Stimulated activated CD4-positive, alpha-beta T cell treated with anti-CD3 and anti-CD28 coated beads, TNF-alpha, amount 100 ng/mL, for 4 hours (primary cell): ENCODE measurements at places on chromosomes 2 and 18.

GRCh38 chr18:31633392-31634330 lies 42.0 kb downstream of the TTR start:
- DNase-seq, result no peak

- no peak for DNase-seq
Measured at GRCh38 chr2:102773149-102773705, 11.4 kb downstream of the TMEM182 start.

DNA sequence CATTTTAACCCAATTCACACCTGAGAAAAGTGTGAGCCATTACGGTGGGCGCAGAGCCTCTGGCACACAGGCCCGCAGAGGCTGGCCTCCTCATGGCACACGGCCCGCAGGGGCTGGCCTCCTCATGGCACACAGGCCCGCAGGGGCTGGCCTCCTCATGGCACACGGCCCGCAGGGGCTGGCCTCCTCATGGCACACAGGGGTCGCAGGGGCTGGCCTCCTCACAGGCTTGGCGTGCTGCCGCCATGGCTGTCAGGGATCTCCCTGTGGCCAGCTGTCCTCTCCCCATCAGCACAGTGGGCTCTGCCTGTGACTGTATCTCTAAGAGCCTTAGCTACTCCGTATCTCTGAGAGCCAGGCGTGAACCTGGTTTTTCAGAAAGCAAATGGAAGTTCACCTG lies 24.6 kb downstream of the ANO7 start:
- DNase-seq, result no peak

DNA sequence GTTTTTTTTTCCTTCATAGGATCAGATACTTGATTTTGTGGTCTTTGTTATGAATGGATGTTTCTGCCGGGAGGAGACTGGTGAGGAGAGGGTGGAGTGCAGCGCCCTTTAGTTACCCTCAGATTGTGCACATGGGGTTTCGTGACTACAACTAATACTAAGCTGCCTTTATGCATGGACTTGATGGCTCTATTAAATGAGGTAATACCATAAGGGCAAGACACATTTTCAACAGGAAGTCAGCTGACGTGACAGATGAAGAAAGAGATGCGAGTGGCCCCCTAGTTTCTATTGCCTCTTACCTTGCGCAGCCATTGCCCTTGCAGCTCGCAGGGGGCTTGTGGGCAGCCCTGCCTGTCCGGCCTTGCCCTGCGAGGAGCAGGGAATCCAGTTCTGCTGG lies 24.4 kb downstream of the ZNF407 start:
- no peak for DNase-seq

DNA sequence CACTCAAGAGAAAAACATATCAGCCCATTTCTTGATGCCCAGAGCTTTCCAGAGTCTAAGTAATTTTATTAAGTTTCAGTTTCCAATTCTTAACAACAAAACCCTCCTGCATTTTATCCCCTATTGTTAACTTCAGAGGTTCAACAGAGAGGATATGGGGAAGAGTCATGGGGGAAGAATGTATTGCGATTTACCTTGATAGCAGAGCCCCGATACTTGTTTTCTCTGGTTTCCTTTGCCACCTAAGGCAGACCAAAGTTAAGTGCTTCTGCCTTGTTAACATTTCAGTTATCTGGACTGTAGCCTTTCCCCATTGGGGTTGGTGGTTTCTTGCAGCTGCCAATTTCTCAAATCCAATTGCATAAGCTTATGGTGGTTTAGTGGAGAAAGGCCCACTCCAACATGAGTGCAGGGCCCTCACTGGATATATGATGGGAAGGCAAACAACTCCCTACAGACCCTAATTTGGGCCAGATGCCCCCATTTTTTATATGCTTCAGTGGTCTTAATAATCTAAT lies 82.0 kb upstream of the ITGB6 start:
- no peak for DNase-seq

GRCh38 chr18:45954070-45954934 lies 12.8 kb downstream of the EPG5 start:
- DNase-seq, result no peak

- DNase-seq, result no peak
Measured at GRCh38 chr18:69900941-69901340, 46.7 kb downstream of the CD226 start.

DNA sequence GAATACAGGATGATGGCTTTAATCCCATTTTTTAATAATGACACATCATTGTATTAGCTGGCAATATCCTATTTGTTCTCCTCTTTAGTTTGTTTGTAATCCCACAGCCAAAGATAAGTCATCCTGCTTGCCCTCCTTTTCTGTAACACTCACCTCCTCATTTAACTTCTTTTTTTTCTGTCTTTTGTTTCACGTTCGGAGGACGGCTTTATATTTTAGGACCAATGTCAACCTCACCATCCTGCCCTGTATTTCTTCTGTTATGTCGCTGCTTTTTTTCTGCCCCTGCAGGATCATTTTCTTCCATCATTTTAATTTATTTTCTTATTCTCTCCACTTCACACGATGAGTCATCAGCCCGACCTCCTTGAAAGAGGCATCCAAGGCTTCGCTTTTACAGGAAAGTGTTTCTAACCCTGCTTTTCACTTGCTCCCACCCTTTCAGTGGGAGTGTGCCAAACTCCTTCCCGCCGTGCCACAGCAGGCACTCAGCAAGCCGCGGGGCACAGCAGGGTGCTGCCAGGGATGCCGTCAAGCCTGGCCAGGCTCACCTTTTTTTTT lies 11.4 kb downstream of the RAB31 start:
- DNase-seq, result no peak

DNA sequence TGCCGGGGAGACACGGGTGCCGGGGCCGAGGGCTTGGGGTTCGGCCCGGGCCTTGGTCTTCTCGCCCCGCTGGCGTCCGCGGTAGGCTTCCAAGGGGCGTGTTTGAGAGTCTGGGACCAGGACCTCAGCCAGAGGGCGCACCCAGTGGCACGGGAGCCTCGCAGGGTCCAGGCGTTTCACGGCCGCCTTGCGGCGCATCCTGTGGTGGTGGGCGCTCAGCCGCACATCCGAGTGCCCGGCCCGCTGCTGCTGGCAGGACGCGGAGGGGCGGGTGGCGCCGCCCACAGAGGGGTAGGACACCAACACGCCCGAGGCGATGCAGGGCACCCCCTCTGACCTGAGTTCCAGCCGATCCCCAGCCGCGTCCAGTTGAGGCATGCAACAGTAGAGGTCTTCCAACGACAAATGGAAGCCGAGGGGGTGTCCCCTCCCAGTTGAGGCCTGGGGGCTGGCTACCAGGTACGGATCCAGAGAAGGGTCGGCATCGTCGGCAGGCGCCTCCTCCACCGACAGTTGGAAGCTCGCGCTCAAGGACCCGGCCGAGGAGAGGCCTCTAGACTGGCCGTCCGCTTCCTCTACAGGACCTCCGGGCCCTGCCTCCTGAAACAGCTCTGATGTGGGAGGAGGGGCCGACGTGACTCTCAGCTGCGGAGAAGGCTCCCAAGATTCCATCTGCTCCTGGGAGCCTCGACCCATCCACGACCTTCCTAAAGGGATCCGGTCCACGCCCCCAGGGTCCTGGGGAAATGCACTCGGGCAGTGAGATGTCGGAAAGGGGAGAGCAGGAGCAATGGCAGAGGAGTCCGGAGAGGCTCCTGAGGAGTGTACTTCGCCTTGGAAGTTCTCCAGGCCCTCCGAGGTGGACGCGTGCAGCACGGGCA lies 6.3 kb downstream of the C2orf81 start:
- no peak for DNase-seq

DNA sequence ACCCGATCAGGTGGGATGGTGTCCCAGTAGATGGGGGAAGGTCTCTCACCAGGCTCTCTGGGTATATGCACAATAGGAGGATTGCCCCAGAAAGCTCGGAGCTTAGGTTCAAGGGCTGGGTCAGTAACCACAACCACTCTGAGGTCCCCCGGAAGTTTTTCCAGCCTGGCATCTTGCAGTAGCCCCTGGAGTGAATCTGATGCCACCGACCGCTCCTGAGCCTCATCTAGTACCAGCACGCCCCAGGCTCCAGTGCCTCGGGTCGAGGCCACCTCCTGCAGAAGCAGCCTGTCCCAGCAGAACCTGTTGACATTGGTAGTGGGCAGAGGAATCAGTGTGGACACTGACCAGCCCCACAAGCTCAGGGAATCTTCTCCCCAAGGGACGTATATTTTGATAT lies 2.0 kb downstream of the DQX1 start:
- DNase-seq, result no peak

DNA sequence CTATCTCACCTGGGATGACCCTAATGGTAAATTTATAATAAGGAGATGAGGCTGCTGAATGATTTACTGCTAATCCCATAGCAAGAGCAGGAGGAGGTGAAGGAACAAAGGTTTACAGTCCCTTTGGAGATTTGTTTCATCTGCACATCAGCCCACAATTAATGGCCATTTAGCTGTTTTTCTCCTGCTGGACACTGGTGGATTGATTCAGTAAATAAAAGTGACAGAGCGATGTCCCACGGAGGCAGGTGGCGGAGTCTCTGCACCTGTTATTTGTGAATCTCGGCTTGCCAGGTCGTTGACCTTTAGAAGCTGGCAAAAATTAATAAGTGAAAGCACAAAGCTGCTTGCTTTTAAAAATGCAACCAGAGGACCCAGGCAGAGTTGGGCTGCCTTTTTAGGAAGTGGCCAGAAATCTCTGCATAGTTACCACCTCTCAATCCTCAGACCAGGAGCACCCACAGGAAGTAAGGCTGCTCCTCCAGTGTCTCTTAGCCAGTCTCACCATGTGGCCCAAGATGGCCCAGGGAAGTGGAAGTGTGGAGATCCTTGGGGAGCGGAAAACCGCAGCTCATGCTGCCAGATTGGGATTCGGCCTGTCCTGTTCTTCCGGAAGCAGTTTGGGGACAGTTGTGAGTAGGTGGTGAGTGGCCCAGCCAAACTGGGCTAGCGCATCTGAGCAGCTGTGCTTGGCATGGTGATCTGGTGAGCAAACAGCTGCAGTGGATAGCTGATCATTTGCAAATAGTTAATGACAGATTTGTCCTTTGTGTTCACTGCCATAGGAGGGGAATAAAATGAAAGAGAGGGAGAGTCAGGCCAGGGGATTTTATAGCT lies 1005.7 kb upstream of the PIK3C3 start:
- DNase-seq, result no peak

- DNase-seq, result no peak
Measured at GRCh38 chr2:181957668-181958067, 28.0 kb upstream of the PPP1R1C start.

- DNase-seq, result no peak
Measured at GRCh38 chr2:43540021-43540779, 55.6 kb downstream of the THADA start.

GRCh38 chr2:42270757-42271156 lies 90.3 kb downstream of the COX7A2L start:
- no peak for DNase-seq

GRCh38 chr2:241218131-241219029 lies 29.9 kb downstream of the ANO7 start:
- DNase-seq, result no peak

GRCh38 chr2:159711562-159712142 lies 654 bp upstream of the MARCHF7 start:
- DNase-seq, result no peak

GRCh38 chr2:85669549-85669948 lies 1.6 kb upstream of the SFTPB start:
- no peak for DNase-seq

DNA sequence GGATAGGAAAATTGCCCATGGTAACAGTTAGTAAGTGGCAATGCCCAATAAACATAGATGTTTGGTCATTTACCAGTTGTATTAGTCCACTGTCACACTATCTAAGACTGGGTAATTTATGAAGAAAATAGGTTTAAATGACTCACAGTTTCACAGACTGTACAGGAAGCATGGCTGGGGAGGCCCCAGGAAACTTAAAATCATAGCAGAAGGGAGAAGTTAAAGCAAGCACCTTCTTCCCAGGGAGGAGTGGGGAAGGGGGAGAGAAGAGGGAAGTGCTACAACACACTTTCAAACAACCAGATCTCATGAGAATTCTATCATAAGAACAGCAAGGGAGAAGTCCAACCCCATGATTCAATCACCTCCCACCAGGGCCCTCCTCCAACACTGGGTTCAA lies 23.4 kb downstream of the NR4A2 start:
- DNase-seq, result no peak

DNA sequence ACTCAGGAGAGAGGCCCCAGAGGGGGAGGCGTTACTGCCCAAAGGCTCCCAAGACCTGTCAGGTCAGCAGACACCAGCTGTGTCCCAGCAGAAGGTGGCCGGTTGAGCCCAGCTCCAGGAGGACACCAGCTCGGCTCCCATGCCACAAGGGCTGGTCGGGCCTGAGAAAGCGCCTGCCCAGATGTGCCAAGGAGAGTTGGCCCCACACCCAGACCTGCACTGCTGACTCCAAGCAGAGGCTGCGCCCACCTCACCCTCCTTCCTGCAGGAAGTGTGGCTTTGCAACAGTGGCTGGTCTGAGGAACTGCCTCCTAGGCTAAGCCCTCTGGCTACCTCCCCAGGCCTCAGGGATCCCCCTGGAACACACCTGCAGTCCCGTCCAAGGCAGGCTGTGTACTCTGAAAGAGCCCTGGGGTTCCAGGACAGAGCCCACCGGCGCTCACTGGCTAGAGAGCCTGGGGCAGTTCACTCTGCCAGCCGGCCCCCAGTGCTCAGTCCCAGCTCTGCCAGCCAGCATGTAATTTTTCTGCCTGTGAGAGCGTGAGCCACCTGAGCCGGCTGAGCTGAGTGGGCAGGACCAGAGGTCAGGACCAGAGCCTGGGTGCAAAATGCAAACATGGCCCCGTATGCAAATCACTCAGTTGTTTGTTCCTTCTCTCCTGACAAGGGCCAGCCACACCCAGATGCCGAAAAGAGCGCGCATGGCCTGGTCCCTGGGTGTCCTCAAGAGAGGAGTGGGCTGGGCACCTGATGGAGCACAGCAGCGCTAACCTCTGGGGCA lies 36.9 kb upstream of the PTMA start:
- no peak for DNase-seq

GRCh38 chr2:120824246-120824645 lies 88.6 kb downstream of the GLI2 start:
- DNase-seq, result no peak
